ENCODE measurements at places on chromosomes 6 and 20.

DNA sequence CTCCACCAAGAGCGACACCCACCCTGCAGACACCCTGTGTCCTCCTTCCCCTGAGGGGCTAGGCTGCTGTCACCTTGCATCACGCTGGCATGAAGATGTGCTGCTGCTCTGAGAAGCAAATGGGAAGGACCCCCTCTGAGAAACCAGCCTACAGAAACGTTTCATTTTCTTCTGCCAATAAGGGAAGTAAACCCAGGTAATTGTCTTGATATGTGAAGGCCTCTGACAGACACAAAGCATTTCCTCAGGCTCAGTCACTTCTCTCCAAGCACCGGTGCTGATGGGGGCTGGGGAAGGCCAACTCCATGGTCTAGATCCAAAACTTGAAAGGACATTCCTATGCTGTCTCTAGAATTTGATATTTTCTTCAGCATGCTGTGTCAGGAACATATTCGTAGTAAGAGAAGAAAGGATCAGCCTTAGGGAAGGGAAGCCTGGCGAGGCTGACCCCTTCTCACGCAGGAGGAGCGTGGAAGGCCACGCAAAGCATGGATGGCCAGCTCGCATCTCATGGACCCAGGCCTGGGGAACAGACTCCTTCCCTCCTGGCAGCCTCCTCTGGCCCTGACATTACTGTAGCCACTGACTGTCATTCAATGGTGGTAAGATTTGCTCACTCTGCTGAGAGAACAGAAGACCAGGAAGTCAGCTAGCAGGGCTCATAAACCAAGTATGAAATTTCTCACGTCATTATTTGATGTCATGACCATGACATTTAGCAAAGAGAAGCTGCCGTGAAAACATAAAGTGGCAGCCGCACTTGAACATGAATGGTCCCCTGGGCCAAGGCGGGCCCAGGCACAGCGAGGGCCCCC is 20.4 kb downstream of the ACSS1 start:
- DNase-seq = no peak

DNA sequence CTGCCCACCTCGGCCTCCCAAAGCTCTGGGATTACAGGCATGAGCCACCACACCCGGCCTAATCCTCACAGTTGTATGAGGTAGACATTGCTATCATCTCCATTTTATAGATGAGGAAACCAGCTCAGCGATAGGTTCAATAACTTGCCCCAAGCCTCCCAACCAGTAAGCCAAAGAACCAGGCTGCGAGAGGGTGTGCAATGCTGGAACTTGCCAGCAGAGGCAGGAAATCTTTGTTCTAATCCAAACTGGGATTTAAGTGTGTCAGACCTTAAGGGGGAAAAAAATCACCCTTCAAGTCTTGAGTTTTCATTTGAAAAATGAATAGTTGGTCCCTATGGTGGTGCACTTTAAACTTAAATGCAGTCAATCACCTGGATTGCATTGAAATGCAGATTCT is 20.1 kb upstream of the RNGTT start:
- peak; percentile 60 for DNase-seq

DNA sequence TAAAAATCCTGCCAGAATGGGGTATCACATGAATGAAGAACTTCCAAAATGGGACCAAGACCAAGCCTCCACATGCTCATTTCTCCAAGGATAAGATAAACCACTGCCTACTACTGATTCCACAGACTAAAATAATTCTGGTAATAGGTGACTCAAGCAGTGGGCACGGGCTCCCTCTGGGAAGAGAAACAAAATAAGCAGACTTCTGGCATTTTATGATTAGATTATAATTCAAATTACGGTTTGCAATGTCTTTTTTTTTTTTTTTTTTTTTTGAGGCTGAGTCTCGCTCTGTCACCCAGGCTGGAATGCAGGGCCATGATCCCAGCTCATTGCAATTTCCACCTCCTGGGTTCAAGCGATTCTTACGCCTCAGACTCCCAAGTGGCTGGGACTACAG is 16.0 kb downstream of the UQCC1 start:
- DNase-seq = no peak

- no peak for DNase-seq
Observed at GRCh38 chr6:168507297-168507696, 66.3 kb downstream of the SMOC2 start.

DNA sequence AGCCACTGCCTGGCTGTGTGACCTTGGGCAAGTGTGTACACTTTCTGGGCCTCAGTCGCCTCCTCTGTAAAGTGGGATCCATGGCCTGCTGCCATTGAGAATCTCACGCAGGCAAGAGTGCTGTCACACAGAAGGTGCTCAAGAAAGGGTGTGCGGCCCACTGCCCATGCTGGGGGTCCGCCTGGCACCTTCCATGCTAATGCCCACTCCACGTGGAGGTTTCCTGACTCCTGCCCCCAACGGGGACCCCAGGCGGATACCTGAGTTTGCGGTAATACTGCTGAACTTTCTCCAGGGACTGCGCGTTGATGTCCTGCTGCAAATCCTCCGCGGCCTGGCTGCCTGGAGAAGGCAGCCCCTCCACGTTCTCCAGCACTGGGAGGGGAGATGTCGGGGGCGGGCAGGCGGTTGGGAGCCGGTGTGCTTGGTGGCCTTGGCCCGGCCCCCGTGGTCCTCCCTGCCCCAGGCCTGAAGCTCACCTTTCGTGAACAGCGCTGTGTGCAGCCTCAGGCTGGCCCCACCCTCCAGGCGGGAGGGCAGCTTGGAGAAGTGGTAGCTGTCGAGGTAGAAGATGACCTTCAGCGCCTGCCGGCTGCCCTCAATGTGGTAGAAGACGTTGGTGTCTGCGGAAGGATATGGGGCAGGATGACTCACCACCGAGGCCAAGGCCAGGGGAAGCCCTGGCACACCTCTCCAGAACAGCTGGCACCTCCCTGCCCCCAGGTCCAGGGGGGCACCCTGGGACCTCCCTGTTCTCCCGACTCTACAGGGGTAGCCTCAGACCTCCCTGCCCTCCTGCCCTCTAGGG is 195.6 kb downstream of the PREX1 start:
- DNase-seq = no peak

GRCh38 chr6:44028789-44029310 is 98.4 kb downstream of the MRPL14 start:
- no peak for DNase-seq

GRCh38 chr6:149074832-149075258 is 242.7 kb upstream of the TAB2 start:
- DNase-seq = no peak

DNA sequence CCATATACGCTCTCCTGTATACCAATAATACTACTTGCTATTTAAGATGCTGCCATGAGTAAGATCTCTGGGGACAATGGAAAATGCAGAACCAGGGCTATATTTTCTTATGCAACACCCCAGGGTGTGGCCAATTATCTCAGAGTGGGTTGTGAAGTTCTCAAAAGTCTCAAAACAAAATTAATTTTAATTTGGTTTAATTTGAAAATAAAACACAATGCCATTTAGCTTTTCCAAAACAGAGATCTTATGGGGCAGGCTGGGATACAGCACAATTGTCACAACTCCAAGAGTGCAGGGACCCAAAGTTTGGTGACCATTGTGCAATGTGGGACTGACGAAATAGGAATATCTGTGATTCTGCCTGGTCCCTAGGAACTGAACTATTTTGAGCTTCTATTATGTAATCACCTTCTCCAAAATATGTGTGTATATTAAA is 43.1 kb downstream of the MBOAT1 start:
- no peak for DNase-seq

GRCh38 chr6:94658929-94659328 is 918.4 kb upstream of the MANEA start:
- no peak for DNase-seq

- peak; percentile 98 for DNase-seq
Observed at GRCh38 chr20:35146920-35147574, at the start of gene EDEM2. Gene EDEM2, minus strand, starts transcription at chr20:35147336. Its CDS starts 78 bp downstream, at chr20:35147258.

DNA sequence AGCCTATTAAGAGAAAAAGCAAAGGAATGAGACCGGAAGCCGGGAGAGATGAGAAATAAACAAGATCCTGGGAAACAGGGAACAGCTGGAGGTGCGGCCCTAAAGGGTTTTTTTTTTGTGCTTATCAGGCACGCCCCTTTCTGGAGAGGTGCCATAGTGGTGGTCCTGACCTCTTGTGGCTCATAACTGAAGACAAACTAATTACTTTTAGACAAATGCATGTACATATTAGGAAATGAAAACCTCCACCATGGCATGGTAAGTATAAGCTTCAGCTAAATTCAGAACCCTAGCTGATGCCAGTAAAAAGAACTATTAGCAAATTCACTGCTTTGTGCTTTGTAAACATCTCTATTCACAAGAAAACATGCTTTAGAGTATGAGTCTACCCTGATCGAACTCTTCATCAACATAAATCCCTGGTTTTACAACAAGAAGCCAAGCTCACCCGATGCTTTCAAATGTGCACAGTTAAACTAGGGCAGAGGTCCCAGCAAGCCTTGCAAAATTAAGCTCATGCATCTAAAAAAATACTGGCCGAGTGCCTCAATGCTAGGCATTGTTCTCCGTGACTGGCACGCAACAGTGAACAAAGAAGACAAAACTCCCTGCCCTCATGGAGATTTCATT is 96.4 kb upstream of the MRPS10 start:
- no peak for DNase-seq

DNA sequence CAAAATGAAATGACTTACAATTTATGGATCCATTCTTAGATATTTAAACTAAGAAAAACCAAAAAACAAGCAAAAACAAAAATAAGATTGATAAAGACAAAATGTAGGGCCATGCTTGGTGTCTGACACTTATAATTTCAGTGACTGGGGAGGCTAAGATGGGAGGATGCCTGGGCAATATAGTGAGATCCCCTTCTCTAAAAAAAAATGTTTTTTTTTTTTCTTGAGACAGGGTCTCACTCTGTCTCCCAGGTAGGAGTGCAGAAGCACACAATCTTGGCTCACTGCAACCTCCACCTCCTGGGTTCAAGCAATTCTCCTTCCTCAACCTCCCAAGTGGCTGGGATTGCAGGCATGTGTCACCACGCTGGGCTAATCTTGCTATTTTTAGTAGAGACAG is 92.4 kb downstream of the HFE start:
- DNase-seq = no peak

- no peak for DNase-seq
Observed at GRCh38 chr6:168105813-168106632, 27.0 kb upstream of the FRMD1 start.

- DNase-seq = no peak
Observed at GRCh38 chr6:152136449-152136825, 329.0 kb downstream of the ESR1 start.

GRCh38 chr20:25399037-25399430 is 8.4 kb upstream of the ABHD12 start:
- peak; percentile 70 for DNase-seq

DNA sequence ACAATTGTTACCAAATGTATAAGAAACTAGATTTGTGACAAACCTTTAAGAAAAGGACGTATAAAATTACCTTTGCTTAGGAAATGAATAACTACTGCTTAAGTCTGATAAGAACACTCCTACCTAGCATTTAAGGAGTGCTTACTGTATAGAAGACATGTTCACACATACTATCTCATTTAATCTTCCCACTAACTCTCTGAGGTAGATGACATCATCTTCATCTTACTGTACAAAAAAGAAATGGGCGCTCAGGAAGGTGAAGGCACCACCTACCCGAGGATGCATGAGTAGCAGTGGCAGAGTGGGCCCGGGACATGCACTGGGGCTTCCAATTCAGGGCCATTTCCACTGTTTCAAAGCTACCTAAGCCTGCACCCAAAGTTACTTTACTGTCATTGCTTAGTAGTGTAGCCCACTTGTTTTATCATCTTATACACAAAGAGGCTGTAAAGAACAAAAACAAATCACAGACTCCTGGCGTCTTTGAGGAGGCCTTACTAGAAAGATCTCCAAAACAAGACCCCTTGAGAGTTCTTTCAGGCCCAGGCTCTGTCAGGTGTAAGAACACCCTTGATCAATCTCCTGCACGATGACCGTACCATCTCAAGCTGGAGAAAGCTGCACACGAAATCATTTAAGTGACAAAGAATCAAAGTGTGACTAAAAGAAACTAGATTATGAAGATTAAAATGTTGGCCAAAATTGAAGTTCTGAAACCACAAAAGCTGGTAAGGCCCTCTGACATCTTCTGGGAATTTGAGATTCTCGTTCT is 128.0 kb downstream of the INSM1 start:
- DNase-seq = no peak

DNA sequence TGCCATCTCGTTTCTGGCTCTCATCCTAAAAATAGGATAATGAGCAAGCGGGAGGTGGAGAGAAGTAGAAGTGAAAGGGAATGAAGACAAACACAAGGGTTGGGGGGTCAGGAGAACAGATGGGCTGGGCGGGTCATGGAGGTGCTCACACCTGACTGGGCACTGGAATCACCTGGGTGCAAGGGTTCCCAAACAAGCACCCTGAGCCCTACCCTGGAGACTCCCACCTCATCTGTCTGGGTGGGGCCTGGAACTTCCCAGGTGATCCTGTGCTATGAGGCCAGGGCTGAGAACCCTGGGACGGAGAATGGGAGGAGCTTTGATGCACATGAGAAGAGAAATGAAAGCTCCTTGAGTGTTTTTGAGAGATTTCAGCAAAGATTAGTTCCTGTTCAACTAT is 223.6 kb downstream of the ANKRD60 start:
- no peak for DNase-seq

DNA sequence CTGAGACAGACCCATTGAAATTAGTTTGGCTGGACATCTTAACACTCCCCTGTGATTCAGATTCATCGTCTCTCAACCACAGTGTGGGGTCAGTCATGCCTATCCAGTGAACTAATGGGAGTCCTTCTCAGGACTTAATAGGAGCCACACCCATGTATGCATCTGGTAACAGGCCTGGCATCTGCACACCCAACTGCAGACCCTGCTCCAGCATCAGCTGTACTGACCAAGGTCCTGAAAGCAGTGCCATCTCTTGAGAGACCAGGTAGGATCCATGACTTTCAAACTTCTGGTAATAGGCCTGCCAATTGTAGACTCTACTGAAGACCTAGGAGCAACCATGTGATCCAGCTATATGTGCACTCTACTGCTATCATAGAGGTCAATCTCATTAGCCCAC is 363.6 kb upstream of the POU3F2 start:
- peak; percentile 1 for DNase-seq

DNA sequence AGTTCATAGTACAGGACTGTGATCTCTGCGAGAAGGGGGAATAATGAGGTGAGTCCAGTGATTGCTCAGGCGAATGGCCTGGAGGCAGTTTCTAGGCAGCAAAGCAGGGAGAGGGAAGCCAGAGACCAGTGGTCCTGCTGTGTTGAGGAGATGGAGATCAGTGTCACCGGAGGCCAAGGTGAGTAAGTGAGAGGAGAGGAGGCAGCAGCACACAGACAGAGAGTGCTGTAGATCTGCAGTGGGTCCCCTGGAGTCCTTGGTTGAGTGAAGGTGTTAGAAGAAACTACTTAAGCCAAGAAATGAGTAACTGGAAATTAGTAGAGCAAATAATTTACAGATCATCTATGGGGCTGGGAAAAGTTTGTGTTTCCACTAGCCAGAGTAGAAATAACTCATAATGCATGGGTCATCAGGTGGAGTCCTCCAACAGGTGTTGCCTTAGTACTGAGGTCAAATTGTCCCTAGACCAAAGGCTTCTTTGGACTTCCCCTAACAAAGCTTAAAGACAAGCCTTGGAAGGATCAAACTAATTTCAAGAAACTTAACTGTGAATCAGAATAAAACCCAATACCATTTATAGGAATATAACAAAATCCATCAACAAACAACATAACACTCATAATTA is 13.6 kb downstream of the HEBP2 start:
- peak; percentile 46 for DNase-seq

GRCh38 chr6:145844933-145845540 is 30.4 kb upstream of the FBXO30 start:
- DNase-seq = no peak

- DNase-seq = no peak
Observed at GRCh38 chr6:22800451-22800850, 231.1 kb downstream of the HDGFL1 start.

All from ELF-1 (cell line).